ENCODE measurements at places on chromosomes 1 and 21.

GRCh38 chr1:168234846-168235547, 9.2 kb downstream of the SFT2D2 start:
- DNase-seq: no peak

GRCh38 chr1:214002472-214002871, 14.7 kb downstream of the PROX1 start:
- DNase-seq: no peak

DNA sequence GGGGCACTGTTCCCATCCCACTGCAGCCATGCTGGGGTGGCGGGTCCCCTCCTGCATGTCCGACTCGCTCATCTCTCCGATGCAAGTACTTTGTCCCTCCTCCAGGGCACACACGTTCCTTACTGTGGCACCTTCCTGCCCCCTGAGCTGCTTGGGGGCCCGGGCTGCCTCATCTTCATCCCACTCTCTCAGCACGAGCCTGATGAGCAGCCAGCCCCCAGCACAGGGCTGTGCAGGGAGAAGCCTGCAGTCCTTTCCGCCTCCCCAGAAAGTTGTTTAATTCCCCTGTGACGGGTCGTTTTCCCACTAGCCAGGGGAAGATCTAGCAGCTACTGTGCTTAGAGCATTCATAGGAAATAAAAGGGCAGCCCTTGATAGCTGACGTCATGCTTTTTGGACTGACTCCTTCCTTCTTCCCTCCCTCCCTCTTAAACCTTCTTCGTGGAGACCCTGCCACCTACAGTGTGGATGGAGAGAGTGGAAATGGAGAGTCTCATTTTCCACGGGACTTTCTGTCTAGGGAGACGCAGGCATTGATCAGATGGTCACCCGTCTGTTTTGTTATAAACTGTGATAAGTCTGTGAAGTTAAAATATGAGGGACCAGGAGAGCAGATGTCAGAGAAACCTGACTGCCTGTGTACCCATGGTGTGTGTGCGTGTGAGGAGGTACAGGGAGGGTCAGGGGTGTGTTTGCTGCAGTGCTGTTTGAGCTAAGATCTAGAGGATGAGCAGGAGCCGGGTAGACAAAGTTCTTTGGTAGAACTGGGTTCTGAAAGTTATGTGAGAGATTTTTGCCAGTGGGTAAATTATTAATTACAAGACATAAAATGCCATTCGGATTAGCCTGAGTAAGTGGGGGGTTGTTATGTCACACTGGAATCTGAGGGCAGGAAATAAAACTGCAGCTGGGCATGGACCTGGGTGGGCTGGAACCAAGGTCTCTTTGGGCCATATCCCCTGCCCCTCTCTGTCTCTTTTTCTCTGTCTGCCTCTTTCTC, 34.3 kb downstream of the GPR137B start:
- DNase-seq: no peak

DNA sequence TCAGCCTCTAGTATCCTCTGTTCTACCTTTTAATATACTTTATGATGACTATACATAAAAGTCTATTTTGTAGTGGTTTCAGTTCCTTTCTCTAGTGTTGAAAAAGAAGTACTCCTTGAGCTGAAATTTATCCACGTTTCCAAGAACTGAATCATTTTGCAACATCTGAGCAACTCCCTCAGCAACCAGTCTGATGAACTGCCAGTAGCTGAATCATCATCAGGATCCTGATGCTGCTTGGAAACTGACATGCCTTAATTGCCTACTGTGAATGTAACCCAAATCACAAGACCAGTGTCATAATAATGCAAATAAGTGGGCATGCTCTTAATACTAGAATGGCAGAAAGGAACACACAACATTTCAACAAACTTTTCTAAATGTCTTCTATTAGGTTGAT, 103.3 kb downstream of the CYYR1 start:
- no peak for DNase-seq

DNA sequence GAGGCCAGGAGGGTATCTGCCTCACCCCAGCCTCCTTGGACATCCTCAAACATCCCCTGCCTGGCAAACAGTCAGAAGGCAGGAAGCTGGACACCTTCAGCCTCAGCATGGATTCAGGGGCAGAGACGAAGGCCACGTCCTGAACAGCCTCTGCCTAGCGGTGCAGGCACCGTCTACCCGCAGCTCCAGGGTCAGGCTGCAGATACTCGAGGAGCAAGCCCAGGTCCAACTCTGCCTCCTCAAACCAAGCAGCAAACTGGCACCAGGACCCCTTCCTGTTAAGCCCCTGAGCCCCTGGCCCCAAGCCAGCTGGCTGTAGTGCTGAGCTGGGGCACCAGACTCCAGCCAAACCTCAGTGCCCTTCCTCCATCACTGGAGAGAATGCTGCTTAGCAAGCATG, 494.7 kb downstream of the NPHP4 start:
- DNase-seq: no peak

- DNase-seq: no peak
Observed at GRCh38 chr1:10696977-10697376, 99.5 kb downstream of the CASZ1 start.

DNA sequence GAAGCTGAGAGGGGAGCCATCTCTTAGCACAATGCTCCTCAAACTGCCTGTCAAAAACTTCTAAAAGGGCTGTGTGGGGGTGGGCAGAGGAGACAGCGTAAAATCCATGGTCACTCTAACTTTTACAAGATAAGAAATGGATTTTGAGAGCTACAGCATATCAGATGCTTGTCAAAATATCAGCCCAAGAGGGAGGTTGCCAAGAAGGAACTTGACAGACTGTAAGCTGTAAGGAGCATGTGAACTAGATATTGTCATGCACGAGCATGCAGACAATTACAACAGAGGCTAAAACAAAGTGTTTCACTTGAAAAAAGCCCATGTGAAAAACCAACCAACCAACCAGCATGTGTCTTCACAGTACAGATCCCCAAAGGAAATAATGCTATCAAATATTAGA, 107.3 kb upstream of the B3GALT2 start:
- DNase-seq: no peak

GRCh38 chr1:12384836-12385456, 155.1 kb downstream of the VPS13D start:
- no peak for DNase-seq

GRCh38 chr1:209190591-209191261, 392.8 kb upstream of the CAMK1G start:
- no peak for DNase-seq

DNA sequence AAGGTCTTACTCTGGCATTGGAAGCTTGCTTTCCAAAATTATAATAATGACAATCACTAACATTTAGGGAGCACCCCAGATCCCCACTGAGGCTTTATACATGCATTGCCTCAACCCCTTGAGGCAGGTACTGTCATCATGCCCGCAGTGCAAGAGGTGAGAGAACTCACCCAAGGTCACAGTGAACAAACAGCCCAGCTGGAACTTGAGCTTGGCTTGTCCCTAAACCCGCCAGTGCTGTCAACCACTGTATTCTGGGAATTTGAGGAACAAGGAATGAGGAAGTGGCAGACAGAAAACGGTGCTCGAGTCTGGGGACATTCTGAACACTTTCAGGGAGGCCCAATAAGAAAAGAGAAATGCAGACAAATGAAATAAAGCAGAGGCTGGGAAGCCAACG, 34.6 kb upstream of the TLR5 start:
- DNase-seq: no peak

GRCh38 chr1:64220241-64220640, 16.8 kb downstream of the UBE2U start:
- no peak for DNase-seq

- DNase-seq: no peak
Observed at GRCh38 chr1:176719447-176719846, 256.5 kb downstream of the PAPPA2 start.
